ENCODE measurements at places on chromosomes 2 and 18. TPM values are rescaled to one million over a fixed set of nuclear protein-coding genes. Genes with fewer than 3 reads are reported as not detected.

- no peaks in the 10 kb centered on the region for H3K27me3 ChIP-seq
- no peaks in the 10 kb centered on the region for H3K36me3 ChIP-seq
- H3K4me3 ChIP-seq = no peak overlapping the region
- no peaks in the 10 kb centered on the region for H3K4me1 ChIP-seq
These were observed 147.1 kb upstream of the BOD1L2 start for GRCh38 chr18:56999823-57000222.

- no peak overlapping the region for H3K27ac ChIP-seq
- no peaks in the 10 kb centered on the region for H3K27me3 ChIP-seq
- H3K36me3 ChIP-seq = no peaks in the 10 kb centered on the region
These were observed 41.9 kb downstream of the SCN9A start for GRCh38 chr2:166333801-166334200.

DNA sequence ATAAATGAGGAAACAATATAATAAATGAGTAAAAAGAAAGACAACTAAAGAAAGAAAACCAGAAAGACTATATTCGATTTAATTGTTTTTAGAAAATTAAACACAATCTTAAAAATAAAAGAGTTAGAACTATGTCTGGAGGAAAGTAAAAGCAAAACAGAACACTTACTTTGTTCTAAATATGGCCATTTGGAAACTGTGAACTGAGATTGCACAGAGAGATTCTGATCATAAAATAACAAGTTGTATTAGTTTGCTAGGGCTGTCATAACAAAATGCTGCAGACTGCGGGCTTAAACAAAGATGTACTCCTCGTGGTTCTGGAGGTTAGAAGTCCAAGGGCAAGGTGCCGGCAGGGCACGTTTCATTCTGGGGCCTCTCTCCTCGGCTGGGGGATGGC lies 128.1 kb upstream of the AQP4 start:
- DNase-seq = no peak
- no peaks in the 10 kb centered on the region for H3K36me3 ChIP-seq
- H3K4me1 ChIP-seq = no peaks in the 10 kb centered on the region

DNA sequence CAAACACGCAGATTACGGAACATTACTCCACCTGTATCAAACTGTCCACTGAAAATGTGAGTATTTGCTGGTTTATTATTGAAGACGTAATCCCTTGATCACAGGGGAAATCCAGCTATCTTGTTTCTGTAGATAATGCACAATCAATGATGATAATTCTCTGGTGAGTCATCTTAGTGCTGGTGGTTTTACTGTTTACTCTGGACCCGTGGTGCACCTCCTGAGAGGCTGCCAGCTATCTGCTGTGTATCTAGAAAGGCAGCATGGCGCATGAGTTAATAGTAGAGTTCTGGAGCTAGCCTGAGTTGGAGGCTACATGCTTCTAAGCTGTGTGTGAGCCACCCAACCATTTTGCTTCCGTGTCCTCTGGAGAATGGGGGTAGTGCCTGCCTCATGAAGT lies 6.5 kb downstream of the NCAPH start:
- H3K27ac ChIP-seq = no peak overlapping the region
- no peaks in the 10 kb centered on the region for H3K27me3 ChIP-seq
- peaks cover 33% of the 10 kb centered on the region for H3K36me3 ChIP-seq
- H3K4me3 ChIP-seq = no peak overlapping the region
- DNase-seq = no peak
- peaks cover 3% of the 10 kb centered on the region for H3K4me1 ChIP-seq

Gene CDH19
- 0.05 TPM for total RNA-seq

Gene MERTK
- total RNA-seq = 5.7 TPM

GRCh38 chr2:223418131-223418530 lies 184.0 kb downstream of the SCG2 start:
- H3K27me3 ChIP-seq = no peaks in the 10 kb centered on the region
- no peak for DNase-seq
- H3K4me3 ChIP-seq = no peak overlapping the region
- H3K36me3 ChIP-seq = no peaks in the 10 kb centered on the region
- no peaks in the 10 kb centered on the region for H3K4me1 ChIP-seq

Gene ANKRD62
- total RNA-seq = not detected

- H3K4me1 ChIP-seq = no peaks in the 10 kb centered on the region
- no peaks in the 10 kb centered on the region for H3K36me3 ChIP-seq
- H3K27me3 ChIP-seq = no peaks in the 10 kb centered on the region
- DNase-seq = no peak
These were observed 219.2 kb downstream of the ZNF516 start for GRCh38 chr18:76275727-76276313.

- H3K36me3 ChIP-seq = no peaks in the 10 kb centered on the region
- no peak overlapping the region for H3K27ac ChIP-seq
- H3K4me1 ChIP-seq = no peaks in the 10 kb centered on the region
- H3K4me3 ChIP-seq = no peak overlapping the region
- no peak for DNase-seq
- no peaks in the 10 kb centered on the region for H3K27me3 ChIP-seq
These were observed 368.5 kb downstream of the CDH7 start for GRCh38 chr18:66119347-66119746.

- H3K27ac ChIP-seq = no peak overlapping the region
- H3K4me3 ChIP-seq = no peak overlapping the region
- H3K36me3 ChIP-seq = peaks cover 4% of the 10 kb centered on the region
- DNase-seq = no peak
These were observed 94.1 kb downstream of the SH3BP4 start for GRCh38 chr2:235045973-235046343.

Gene IL1F10
- not detected for total RNA-seq

GRCh38 chr2:131126436-131126835 lies 21.3 kb downstream of the PLEKHB2 start:
- H3K4me1 ChIP-seq = no peaks in the 10 kb centered on the region
- no peak for DNase-seq
- no peak overlapping the region for H3K27ac ChIP-seq
- H3K4me3 ChIP-seq = no peak overlapping the region

DNA sequence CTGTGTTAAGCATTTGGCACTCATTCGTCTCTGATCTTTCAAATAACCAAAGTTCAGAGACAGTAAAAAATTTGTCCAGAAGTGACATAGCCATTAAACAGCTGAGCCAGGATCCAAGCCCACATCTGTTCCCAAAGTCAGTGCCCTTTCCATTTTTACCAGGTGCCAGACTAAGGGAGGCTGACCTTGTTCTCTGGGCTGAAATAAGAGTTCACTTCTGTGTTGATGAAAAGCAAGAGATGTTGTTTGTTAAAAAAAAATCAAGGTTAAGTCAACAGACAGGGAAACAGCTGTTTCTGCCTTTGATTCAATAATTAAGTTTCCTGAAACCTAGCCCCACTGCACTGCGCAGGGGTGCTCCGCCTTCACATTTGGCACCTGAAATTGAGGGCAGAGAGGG lies 117.1 kb downstream of the PRKRA start:
- DNase-seq = no peak
- H3K27me3 ChIP-seq = no peaks in the 10 kb centered on the region
- H3K4me1 ChIP-seq = no peaks in the 10 kb centered on the region
- no peak overlapping the region for H3K27ac ChIP-seq
- no peaks in the 10 kb centered on the region for H3K36me3 ChIP-seq
- H3K4me3 ChIP-seq = no peak overlapping the region

- no peak for DNase-seq
- H3K36me3 ChIP-seq = no peaks in the 10 kb centered on the region
- H3K27me3 ChIP-seq = no peaks in the 10 kb centered on the region
- no peaks in the 10 kb centered on the region for H3K4me1 ChIP-seq
These were observed 111.2 kb upstream of the AGAP1 start for GRCh38 chr2:235382601-235383000.

Gene CBLN2
- 0.24 TPM for total RNA-seq

GRCh38 chr2:190723397-190724090 lies 74.7 kb downstream of the NAB1 start:
- H3K4me3 ChIP-seq = no peak overlapping the region
- no peak overlapping the region for H3K27ac ChIP-seq
- H3K4me1 ChIP-seq = peaks cover 2% of the 10 kb centered on the region
- no peaks in the 10 kb centered on the region for H3K27me3 ChIP-seq

DNA sequence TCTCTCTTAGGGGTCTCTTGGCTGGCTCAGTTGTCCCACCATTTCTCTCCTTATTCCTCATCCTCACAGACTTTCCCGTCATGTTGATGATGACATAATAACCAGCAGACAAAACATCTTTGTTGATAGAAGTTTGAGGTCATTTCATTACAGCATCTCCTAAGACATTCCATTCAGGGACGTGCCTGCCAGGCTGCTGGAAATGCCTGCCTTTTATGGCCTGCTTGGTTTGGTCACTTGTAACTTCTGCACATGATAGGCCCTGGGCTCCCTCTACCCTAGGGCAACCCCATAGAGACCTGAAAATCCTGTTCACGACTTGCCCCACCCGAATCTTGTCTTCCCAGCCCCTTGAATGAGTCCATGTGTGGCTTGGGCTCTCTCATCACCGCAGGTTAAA lies 81.7 kb downstream of the SDC1 start:
- H3K27ac ChIP-seq = no peak overlapping the region
- no peak for DNase-seq
- peaks cover 3% of the 10 kb centered on the region for H3K27me3 ChIP-seq
- H3K4me3 ChIP-seq = no peak overlapping the region

- no peaks in the 10 kb centered on the region for H3K27me3 ChIP-seq
- DNase-seq = no peak
- no peak overlapping the region for H3K4me3 ChIP-seq
- H3K27ac ChIP-seq = no peak overlapping the region
- H3K36me3 ChIP-seq = no peaks in the 10 kb centered on the region
These were observed 86.3 kb downstream of the KCTD18 start for GRCh38 chr2:200423541-200423940.

Gene ZNF512
- 41.6 TPM for total RNA-seq

DNA sequence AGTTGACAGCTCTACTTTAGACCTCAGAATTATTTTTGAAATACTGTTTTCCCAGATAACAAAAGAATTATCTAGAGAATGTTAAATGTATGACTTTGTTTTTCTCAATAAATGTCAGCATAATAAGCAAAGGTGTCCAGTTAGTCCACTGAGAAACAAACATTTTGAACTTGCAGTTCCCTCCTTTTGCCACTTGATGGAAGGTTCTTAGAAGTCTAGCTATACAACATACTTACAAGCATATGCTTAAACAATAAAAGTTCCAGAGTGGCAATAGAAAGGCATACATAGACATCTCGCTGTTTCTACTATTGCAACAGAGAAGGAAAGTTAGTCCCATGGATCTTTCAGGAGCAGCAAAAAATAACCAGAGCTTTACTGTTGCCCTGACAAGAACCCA lies 11.8 kb downstream of the NDUFA10 start:
- DNase-seq = no peak
- no peaks in the 10 kb centered on the region for H3K4me1 ChIP-seq
- peaks cover 76% of the 10 kb centered on the region for H3K36me3 ChIP-seq
- no peak overlapping the region for H3K27ac ChIP-seq
- H3K4me3 ChIP-seq = no peak overlapping the region

GRCh38 chr2:4522498-4523421 lies 819.4 kb downstream of the DCDC2C start:
- no peak overlapping the region for H3K4me3 ChIP-seq
- no peaks in the 10 kb centered on the region for H3K27me3 ChIP-seq
- no peak overlapping the region for H3K27ac ChIP-seq
- no peaks in the 10 kb centered on the region for H3K36me3 ChIP-seq

Measured in thymus (tissue), 14 donors.